ENCODE measurements at places on chromosomes 6 and 20.

GRCh38 chr6:36455486-36456027 is 12.8 kb downstream of the KCTD20 start:
- no peak for DNase-seq

GRCh38 chr6:158799051-158799792 is 19.9 kb downstream of the EZR start:
- no peak for DNase-seq

DNA sequence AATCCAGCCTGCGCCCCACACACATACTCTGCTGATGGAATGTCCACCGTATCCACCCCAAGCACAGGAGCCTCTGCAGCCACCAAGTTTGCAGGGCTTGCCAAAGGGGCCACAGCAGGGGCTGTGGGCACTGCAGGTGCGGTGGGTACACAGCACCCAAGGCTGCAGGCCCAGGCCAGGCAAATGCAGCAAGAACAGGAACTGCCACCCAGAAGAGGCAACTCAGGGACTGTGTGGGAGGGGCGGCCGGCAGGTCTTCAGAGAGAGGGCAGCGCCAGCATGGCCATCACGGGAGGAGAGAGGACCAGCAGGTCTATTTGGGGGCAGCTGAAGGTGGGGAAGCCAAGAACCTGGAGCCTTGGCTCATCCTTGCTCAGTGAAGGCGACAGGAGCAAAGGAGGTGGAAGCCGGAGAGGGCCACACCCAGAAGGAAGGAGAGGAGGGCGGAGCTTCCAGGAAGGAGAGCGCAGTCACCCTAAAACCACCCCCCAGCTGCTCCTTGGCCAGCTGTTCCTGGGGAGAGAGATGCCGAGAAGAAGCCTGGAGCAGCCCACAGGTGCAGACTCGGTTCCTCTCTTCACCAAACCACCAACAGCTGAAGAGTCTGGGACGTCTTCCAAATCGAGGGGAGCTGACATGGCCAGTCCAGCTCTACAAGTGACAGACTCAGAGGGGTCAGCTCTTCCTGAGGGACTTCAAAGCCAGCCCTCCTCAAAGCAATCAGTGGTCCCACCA is 265.1 kb upstream of the CDYL start:
- no peak for DNase-seq

- peak; percentile 26 for DNase-seq
Measured at GRCh38 chr6:2790588-2791449, 25.6 kb downstream of the WRNIP1 start.

DNA sequence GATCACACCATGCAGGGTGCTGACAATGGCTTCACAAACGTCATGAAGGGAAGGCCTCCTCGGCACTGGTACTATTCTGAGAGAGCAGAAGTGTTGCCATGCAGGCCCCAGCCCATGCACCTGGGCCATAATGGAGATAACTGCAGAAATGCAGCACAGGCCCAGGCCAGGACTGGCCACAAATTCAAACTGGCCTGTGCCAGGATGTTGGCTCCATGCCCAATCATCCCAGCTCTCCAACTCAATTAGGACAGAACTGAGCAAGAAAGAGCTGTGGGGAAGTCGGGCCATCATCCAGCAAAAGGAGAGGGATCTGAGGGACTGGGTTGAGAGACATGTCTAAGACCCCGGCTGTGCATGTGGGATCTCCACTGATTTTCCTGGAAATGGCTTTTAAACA is 48.9 kb upstream of the SYNDIG1 start:
- no peak for DNase-seq

Measured in stimulated activated CD8-positive, alpha-beta memory T cell treated with anti-CD3 and anti-CD28 coated beads, Interleukin-2, amount 100 ng/mL, for 1 hour (primary cell).